Left ventricle myocardium inferior (tissue), 1 donor: ENCODE measurements at places on chromosomes 3 and 15. TPM values are rescaled to one million over a fixed set of nuclear protein-coding genes. Genes with fewer than 3 reads are reported as not detected.

DNA sequence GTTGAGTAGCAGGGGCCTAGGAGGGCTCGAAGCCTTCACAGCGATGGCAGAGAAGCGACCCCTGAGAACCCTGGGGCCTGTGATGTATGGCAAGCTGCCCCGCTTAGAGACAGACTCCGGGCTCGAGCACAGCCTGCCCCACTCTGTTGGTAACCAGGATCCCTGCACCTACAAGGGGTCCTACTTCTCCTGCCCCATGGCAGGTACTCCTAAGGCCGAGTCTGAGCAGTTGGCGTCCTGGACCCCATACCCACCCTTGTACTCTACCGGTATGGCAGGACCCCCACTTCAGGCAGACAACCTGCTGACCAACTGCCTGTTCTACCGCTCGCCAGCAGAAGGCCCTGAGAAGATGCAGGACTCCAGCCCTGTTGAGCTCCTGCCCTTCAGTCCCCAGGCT, 4.3 kb downstream of the C15orf39 start:
- DNase-seq, result no peak

Gene PSMD2
- total RNA-seq, result 213 TPM

Gene GRM7
- total RNA-seq, result not detected

GRCh38 chr3:159763011-159763601, 225.5 kb upstream of the IL12A start:
- peak; percentile 65 for DNase-seq

- DNase-seq, result no peak
Measured at GRCh38 chr3:139716908-139717485, 39.2 kb upstream of the NMNAT3 start.

Gene GAP43
- total RNA-seq, result 1.2 TPM

DNA sequence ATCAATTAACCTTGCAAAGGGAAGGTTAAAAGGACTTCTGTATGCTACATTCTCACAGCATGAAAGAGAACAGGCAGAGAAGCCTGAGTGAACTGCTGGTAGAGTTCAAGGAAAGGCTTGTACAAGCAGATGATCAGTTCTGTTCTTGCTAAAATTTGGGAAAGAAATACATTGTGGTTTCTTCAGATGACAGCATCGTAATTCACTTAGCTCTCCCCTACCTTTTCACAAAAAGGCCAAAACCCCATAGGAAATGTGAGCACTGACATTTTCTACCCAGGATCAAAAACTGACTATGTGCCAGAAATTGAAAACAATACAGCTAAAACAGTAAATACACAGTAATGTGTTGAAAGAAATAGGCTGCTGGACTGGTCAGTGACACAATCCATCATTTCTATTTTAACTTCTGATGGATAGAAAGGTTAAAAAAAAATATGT, 216.4 kb downstream of the DPH6 start:
- DNase-seq, result no peak

DNA sequence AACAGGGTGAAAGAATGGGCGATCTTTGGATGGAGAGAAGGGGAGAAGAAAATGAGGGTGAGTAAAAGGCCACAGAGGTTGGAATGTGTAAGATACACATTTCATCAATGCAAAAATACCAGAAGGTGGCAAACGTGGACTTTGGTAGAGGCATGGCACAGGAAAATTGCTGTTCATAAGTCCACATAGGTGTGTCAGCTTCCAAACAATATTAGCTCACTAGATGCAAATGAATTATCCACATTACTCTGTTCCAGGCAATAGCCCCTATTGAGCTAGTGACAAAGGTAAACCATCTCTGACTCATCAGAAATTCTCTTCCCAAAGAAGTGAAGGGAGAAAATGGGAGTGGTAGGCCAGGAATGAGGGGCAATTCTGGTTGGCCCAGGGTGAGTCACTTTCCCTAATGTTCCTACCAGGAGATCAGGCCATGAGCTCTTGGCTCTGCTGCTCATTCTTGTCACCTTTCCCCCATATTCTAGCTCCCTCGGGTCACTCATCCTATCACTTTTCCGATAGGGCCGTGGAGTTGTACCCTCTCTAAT, 19.9 kb downstream of the ACKR2 start:
- DNase-seq, result no peak

GRCh38 chr3:88324788-88325187, 175.0 kb downstream of the C3orf38 start:
- DNase-seq, result no peak
